ENCODE measurements at places on chromosomes 16 and 17.

DNA sequence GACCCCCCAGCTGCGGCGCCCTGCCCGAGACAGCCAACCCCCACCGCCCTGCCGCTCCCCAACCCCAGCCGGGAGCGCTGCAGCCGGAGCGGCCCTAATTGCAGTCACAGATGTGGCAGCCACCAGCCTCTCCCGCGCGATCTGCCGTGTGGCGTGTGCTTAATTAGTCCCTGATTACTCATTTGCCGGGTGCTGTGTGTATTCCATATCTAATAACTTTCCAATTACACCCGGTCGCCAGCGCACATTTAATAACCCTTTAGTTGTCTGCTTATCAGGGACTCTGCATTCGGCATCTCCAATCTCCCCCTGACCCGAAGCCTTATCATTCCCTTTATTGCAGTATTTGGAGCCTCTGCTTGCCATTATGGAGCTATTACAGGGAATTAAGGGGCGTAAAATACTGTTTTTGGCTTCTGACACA, 236.7 kb upstream of the CIBAR2 start:
- peak; percentile 29 for DNase-seq

- DNase-seq = no peak
Measured at GRCh38 chr17:79992649-79993389, 42.9 kb downstream of the TBC1D16 start.

DNA sequence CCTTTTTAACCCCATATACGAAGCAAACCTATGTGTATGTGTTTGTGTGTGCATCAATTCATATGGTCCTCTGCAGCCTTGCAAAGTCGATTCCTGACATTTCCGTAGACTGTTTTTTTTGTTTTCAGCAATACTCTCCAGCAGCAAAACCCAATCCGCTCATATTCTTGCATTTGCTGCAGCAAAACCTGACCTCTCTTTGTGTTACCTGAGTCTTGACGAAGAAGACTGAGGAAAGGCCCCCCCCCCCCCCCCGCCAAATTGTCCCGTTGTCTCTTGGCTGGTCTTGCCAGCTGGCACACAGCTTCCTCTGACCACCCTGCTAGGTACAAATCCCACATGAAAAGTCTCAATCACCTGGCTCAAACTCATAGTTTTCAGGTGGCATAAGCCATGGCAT, 494.7 kb downstream of the WWOX start:
- DNase-seq = no peak

DNA sequence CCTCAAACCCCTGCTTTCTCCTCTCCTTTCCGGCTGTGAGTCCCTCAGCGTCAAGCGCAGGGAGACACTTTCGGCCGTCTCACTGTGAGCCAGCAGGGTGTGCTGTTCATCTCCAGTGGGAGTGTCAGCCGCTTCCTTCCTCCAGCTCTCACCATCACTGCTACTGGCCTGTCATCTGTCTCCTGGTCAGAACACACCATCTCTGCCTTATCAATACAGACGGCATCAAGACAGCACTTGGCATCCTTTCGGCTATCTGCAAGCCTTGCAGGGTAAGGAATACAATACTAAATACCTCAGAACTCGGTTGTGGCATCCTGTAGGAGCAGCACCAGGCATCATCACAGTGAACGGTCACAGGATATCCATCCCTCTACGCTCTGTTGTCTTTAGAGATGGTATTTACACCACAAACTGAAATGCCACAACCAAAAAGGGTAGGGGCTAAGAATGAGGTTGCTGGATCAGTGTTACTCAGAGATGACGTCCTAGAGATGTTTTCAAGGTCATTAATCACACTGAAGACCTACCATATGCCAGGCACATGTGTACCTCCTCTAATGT, 20.7 kb upstream of the CMTM4 start:
- DNase-seq = no peak

DNA sequence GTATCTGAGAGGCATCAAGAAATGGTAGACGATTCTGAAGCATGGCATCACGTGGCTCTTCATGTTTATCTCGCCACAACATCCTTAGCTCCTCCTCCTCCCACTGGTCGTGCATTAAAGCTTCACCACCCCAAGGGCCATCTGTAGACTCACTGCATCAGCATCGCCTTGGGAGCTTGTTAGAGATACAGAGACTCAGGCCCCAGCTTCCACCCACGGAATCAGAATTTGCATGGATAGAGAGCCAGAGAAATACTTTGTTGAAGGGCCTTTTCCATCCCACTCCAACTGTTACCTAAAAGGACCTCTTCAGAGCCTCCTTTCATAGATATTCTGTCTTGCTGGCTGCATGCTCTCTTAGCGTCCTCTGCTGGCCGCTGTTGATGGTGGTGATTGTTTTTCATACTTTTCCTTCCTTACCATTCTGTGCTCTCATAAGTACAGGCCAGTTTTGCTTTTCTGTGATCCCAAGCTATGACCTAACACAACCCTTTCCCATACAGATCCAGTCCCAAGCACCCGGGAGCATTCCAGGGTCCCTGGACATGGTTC, 1049.4 kb upstream of the EEF2KMT start:
- no peak for DNase-seq

DNA sequence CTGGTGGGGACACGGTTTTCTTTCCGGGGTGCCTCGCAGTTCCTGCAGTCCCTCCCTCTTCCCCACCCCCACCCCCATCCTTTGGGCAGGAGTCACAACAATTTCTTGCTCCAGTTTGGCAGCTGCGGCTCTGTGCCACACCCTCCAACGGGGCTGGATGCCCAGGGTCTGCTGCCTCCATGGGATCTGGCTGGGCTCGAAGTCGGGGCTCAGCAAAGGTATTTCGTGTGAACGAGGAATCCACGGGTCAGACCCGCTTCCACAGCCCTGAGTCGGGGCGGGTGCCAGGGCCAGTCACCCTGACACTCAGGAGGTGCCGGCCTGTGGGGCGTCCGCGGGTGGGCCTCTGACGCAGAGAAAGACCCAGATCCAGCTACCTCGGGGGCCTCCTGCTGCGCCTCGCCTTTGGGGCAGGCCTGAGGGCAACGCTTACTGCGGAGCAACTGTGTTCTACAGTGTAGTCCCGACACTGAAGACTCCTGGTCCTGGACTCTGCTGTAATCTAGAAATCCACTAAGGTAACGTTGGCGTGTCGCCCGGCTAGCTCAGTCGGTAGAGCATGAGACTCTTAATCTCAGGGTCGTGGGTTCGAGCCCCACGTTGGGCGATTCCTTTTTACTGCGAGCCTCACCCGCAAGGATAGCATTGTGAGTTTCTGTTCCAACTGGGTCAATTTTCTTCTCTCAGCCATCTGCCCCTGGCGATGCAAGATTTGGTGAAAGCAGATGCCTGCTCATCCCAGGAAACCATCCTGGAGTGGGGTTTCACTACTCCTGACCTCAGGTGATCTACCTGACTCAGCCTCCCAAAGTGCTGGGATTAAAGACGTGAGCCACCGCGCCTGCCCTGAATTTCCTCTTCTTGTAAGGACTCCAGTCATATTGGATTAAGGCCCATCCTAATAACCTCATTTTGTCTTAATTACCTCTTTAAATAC, 12.6 kb upstream of the OR1F1 start:
- peak; percentile 16 for DNase-seq

DNA sequence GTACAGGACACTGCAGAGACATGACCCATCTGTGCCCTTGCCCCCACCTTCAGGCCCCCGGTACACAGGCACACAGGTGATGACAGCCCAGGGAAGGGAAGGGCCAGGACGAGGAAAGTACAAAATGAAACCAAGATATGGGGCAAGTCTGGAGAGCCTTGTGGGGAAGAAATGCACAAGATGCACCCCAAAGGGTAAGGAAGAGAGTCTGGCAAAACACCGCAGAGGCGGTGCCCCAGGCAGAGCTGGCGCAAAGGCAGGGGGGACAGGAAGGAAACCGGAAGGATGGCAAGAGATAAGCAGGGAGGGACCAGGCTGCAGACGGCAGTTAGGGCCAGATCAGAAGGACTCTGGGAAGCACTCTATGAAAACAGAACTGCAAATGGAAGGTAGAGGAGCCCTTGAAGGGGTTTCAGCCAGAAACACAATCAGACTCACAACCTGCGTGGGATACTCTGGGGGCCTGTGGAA, 81.4 kb downstream of the SLC39A11 start:
- no peak for DNase-seq

DNA sequence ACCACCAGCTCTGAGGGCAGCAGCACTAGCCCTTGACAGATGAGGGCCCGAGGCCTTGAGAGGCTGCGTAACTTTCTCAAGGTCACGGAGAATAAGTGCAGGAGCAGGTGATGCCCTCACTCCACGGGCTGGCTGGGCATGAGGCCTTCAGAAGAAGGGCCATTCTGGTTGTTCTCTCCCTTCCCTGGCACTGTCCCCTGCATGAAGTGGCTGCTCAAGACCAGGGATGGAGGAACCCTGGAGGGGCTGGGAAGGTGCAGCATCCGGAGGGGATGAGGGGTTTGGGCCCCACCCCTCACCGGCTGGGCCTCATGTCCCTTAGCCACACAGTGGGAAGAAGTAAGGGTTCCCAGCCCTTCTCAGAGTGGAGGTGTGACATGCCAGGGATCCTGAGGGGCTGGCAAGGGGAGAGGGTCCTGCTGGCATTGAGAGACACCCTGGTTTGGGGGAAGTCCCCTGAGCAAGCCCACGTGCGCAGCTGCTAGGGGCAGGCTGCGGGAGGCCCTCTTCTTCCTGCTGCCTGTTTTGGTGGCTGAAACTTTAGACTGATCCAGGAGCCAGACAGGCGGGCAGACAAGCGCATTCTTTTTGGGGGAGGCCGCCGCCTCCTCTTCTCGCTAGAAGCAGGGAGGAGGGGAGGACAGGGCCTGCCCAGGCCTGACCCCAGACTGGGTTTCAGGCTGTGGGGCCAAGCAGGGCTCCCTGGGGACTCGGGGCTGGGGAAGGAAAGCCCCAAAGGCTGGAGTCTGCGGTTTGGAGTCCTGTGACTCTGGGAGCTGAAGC, 74.0 kb downstream of the N4BP1 start:
- DNase-seq = no peak

DNA sequence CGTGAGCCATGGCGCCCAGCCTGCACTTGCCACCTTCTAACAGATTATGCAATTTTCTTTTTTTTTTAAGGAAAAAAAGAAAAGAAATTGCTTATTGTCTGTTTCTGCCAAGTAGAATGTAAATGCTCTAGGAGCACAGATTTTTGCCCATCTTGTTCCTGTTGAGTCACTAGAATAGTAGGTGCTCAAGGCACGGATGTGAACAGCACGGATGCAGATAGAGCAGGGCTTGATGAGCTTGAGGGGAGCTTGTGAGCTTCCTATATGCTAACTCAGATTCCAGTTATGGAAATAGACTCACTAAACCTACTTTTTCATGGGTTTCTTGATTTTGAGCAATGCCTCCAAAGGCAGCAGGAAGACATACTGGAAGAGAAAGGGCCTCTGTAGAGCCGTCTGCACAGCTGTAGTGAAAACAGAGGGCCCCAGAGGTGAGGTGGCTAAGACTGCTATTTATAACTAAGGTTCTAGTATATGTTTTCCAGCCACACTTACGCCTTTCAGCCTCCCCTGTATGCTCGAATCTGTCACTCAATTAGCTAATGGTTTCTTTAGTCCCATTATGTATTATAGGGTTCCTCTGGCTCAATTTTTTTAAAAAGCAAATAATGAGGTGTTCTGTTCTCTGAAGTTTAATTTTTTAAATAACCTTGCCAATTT, 72.8 kb downstream of the WWP2 start:
- no peak for DNase-seq

- no peak for DNase-seq
Measured at GRCh38 chr17:35074711-35075707, 11.5 kb upstream of the RFFL start.

DNA sequence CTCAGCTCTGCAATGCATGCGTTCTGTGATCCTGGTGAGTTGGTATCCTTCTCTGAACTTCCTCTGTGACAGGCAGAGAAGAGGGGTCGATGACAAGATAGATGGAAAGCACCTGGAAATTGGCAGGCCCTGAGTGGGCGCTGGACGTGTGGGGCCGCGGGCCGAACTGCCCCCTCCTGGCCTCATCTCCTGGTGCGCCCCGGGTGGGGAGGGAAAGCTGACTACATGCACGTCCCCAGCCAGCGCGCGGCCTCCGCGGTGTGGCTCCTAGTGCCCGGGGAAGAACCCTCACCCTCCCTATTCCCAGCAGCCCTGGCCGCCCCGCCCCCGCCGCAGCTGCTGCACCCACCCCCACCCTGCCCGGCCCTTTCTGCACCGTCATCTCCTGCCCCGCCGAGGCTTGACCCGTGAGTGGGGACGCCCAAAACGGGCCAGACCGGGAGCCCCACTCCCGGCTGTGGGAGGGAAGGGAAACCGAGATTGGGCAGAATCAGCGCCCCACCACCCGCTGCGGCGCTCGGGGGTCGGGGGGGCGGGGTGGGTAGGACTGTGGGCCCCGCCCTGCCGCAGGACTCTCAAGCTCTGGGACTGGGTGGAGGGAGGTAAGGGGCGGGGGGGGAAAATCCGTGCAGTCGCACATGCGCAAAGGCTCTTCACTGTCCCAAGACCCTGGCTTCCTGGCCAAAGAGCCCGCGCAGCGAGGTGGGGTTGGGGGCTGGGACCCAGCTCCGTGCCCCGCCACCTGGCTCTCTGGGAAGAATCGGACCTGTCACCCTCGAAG, at the start of gene NOL3:
NOL3 (plus strand) TSS at position 371 of the 781 bp plus-strand sequence.
- peak; percentile 55 for DNase-seq

DNA sequence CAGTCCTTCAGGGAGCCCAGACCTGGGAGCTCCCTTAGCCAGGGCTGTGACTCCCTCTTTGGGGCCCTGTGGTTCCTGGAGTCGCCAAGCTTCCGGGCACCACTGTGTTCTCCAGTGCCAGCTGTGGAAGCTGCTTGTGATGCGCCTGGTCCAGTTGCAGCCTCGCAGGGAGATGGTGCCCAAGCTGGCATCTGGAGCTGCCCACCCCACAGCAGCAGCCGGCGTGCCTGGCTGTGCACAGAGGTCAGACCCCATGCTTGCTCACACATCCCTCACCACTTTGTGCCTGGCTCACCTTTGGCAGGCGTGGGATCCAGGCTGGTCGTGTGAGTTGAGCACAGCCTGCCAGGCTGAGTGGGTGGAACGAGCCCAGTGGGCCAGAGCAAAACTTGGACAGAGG, 18.2 kb downstream of the RHOT1 start:
- DNase-seq = no peak

DNA sequence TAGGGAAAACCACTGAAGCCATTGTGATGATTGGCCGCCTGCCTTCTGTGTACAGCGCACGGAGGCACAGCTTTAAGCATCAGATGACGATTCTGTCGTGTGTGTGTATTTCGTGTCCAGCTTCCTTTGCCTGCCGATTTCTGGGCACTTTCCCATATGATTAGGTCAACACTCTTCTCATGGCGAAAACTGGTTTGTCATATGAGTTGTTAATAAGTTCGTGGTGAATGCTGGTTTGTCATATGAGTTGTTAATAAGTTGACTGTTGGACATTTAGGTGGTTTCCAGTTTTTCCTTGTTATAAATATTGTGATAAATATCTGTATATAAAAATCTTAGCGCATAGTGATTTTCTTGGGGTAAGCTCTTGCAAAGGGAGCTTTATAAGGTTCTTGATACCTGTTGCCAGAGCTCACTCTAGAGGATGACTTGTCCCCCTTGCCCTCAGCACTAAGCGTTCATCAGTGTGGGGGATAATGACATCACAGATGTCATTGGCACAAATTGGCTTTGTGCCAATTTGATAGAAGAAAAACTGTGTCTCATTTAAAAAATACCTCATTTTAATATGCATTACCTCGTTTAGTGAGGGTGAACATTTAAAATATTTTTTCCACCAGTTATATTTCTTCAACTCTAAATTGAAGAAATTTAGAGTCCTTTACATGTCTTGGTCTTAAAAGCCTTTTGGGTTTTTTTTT, 40.0 kb downstream of the PGS1 start:
- DNase-seq = no peak

- DNase-seq = no peak
Measured at GRCh38 chr17:21452377-21453143, 76.4 kb downstream of the KCNJ12 start.
